T1000 (cell line): ENCODE measurements at places on chromosomes 5 and 9.

- DNase-seq: peak; percentile 71
These were observed at the start of gene MRPL36 for GRCh38 chr5:1799602-1800471. Gene MRPL36, minus strand, starts transcription at chr5:1799837. Its CDS starts 902 bp downstream, at chr5:1798935.

DNA sequence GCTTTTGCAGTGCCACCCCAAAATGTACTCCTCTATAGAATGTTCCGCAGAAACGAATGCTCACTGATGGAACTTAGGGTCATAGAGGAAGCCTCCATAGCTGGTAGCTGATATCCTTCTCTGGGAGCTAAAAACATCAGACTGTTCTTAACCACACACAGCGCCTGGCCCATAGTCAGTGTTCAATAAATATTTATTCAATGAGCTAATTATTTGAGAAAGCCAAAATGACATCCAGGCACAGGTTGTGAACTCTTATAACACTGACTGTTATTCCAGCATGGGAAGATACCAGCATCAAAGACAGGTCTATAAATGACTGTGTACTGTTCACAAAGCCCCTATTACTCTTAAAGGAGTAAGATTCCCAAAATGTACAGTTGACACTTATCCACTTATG is 12.9 kb downstream of the GDF9 start:
- DNase-seq: no peak

GRCh38 chr9:94472806-94473360 is 82.0 kb upstream of the PCAT7 start:
- no peak for DNase-seq

- DNase-seq: no peak
These were observed 103.7 kb downstream of the ARL15 start for GRCh38 chr5:54206580-54207229.

- no peak for DNase-seq
These were observed 72.7 kb upstream of the RANBP3L start for GRCh38 chr5:36374266-36374862.

DNA sequence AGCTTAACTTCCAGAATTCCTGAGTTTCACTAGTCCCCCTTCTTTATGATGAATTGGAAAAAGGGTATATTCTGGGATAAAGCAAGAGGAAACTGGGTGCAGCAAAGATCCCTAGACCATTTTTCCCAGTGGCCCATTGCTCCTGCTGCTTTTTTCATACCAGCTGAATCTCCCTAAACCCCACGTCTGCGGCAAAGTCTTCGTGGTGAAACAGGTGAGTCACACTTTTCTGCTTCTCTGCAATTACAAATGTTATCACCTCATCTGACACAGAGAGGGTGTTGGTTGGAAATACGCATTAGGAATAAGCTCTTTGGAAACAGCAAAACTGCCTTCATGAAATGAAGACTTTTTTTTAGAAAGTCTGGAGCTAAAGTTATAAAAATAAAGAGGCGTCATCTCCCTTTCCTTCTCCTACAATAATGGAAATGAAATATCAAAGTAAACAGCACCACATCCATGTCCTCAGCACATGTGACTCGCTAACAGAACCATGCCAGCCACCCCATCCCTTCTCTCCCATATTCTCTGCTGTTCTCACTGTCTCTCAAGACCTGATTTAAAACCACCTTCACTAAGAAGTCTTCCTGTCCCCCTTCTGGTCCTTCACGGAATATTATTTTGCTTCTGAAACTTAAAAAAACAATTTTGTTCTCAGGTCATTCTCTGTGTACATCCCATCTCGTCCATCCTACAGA is 39.5 kb upstream of the GLRX start:
- no peak for DNase-seq

GRCh38 chr5:36870399-36871040 is 6.0 kb upstream of the NIPBL start:
- no peak for DNase-seq

GRCh38 chr5:16665601-16666000 is 48.8 kb upstream of the RETREG1 start:
- no peak for DNase-seq

DNA sequence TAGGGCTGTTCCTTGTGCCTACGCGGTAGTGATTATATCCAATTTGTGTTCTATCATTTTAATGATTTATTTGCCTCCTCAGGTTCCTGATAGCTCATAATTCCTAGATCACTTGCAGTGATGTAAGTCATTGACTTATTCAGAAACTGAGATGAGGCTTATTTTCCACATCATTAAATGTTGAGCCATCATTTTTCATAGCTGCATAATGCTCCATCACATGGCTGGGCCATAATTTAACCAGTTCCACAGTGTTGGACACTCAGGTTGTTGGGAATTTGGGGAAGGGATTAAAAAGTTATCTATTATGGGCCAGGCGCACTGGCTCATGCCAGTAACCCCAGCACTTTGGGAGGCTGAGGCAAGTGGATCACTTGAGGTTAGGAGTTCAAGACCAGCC is 35.8 kb upstream of the HMCN2 start:
- DNase-seq: no peak

GRCh38 chr9:2427120-2427891 is 194.3 kb upstream of the VLDLR start:
- no peak for DNase-seq

DNA sequence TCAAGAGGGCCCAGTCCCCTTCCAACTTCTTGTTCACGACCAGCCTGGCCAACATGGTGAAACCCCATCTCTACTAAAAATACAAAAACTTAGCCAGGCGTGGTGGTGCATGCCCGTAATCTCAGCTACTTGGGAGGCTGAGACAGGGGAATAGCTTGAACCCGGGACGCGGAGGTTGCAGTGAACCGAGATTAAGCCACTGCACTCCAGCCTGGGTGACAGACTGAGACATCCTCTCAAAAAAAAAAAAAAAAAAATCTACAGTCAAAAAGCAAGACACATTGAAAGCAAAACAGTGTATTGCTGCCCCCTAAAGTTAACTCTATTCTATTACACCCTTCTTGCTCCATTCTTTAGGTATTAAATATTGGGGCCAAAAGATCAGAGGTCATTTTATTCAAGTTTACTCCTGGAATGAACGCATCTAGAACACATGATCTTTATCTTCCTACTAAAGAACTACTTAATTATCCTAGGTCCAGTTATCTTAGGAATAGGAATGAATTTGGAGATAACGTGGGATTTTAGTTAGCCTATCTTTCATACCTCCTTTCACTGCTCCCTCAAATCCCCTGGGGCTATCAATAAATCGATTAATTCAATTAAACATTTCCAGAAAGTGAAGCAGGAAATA is 2.4 kb downstream of the ATG12 start:
- no peak for DNase-seq

GRCh38 chr5:1089146-1089545 is 22.7 kb downstream of the SLC12A7 start:
- DNase-seq: no peak

DNA sequence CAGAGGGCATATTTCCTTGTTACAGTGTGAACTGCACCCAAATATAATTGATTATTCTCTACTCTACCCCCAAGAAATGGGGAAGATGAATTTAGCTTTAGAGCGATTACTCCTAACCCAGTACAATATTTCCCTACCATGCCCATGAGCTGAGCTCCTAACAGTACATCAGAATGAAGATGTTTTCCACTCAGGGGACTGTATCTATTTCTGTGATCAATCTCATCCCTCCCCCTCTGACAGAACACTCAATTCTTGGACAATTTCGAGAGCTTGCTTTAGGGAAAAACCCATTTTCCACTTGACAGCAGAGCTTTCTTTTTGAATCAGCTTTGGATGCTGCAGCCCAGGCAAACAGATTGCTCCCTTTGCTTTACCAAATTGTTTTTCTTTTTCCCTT is 24.7 kb upstream of the TEX48 start:
- DNase-seq: no peak

GRCh38 chr9:81824802-81825730 is 103.2 kb upstream of the SPATA31D4 start:
- DNase-seq: no peak

- DNase-seq: no peak
These were observed 5.2 kb downstream of the SPATA31E1 start for GRCh38 chr9:87887661-87888480.

- no peak for DNase-seq
These were observed 70.3 kb upstream of the ADAMTS16 start for GRCh38 chr5:5069851-5070250.

DNA sequence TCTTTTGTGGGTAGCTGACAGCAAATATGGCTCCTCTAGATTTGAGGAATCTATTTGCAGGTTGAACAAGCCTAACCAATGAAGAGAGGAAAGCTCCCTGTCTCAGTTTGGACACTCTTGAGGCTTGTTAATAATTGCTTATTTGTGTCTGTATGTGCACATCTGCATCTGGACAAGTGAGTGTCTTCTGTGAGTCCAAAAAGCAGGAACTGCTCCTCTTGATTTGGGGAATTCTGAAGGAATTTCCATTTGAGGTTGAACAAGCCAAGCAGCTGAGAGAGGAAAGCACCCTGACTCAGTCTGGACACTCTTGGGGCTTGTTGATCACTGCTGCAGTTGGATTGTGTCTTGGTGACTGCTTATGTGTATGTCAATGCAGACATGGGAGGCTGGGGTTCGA is 211.6 kb downstream of the DTWD2 start:
- DNase-seq: no peak
